ENCODE measurements at places on chromosomes 1 and 21. TPM values are rescaled to one million over a fixed set of nuclear protein-coding genes. Genes with fewer than 3 reads are reported as not detected.

DNA sequence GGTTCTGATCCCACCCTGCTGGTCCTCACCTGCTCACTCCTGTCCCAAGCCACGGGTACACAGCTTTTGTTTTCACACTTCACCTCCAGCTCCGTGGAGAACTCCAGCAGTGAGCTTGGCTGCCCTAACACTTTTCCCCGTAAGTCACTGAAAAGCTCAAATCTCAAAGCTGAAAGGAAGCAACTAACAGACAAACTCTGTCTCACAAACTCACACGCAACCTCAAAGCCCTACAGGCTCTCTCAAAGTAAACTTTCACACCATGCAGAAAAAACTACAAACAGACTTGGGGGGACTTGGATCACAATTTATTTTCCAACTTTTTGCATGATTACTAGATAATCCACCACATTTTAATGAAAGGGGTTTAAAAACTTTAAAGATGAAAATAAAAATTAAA, 88.3 kb downstream of the AK5 start:
- DNase-seq: no peak

DAB1 gene
- total RNA-seq: not detected

GRCh38 chr1:245054105-245054504, 100.7 kb upstream of the KIF26B start:
- DNase-seq: no peak

DNA sequence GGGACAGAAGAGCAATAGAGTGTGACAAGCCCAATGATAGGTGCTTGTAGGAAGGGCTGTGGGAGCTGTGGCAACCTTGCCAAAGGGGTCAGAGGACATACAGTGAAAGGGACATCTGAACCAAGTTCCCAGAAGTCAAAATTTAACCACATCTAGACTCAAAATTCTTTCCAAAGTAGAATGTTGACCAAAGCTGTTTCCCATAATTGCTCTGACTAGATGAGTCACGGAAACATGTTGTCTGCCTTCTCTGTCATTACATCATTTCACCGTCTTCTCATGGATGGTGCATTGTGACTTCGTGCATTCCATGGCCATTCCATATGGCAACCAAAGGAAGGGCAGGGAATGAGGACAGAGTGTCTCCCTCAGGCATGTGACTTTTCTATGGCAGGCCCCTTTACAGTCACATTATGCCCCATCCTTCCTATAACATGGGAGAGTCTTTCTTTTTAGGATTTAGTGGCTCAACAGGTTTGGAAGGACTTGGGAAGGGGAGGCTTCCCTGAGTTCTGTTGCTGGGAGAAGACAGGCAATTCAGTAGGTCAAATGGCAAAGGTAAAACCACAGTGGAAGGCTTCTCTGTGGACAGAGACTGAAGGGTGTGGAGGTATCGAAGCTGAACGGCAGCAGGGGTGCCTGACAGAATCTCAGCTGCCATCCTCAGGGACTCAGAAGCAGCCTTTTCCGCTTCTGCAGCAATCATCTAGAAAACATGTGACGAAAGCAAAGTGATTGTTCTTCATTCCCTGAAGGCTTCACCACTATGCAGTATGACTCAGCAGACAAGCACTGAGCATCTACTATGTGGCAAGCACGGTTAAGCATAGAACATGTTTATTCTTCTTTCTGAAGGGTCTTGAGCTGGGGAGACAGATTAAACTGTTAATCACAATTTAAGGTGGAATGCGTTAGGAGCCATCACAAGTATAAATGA, 24.7 kb downstream of the NPHS2 start:
- no peak for DNase-seq

DNA sequence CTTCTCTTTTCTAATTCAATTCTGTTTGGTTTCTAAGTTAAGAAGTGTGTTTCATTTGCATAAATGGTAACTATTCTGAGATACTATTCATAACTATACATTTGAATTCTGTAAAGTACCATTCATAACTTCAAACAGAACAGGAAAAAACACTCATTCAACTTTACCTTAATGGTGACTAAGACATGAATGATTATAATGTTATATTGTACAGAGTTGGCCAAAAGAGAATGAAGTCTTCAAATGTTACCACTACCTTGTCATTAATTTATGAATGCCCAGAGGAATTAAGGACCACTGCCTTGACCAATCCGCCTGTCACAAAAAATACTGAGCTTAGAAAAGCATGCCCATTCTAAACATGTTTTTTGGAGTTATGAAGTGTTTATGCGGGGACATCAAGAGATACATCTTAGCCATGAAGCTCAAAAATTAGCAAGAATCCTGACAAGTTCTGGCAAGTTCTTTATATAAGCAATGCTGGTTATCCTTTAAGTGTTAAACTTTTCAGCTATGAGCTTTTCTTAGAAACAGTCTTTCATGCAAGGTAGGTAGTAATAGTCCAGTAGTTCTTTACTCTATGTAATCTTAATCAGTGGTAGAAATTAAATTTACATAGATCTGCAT, 7.9 kb downstream of the WASF2 start:
- no peak for DNase-seq

SMG5 gene
- total RNA-seq: 82.6 TPM

DNA sequence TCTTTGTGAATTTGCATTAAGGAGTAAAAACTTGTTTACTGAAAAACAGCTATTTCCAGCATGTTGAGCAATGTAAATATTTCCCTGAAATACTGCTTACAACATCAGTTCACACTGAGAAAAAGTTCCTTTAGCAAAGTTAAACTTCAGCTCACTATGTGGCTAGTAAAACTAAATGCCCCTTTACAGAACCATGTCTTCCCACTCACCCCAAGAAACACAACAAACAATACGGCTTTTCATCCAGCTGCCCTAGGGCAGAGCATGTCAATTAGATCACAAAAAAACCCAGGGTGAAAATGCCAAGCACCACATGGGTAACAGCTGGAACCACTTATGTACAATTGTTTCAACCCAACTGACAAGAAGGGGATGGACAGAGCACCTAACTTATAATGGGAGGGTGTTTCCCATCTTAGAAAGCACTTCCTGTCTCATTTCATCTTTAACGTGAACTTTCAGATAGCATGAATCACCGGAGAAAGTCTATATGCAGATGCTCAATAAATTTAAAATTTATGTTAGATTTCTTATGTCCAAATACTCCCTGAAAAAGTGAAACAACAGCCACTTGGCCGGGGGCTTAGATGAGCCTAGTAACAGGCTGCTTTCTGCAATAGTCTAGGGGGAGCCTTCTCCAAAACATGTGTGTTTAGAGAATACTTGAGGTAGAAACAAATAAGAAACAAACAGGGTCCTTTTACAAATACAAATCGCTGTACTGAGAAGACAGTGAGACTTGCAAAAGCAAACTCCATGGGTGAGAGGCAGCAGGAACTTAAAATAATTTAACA, 6.6 kb downstream of the NID1 start:
- peak; percentile 10 for DNase-seq

DNA sequence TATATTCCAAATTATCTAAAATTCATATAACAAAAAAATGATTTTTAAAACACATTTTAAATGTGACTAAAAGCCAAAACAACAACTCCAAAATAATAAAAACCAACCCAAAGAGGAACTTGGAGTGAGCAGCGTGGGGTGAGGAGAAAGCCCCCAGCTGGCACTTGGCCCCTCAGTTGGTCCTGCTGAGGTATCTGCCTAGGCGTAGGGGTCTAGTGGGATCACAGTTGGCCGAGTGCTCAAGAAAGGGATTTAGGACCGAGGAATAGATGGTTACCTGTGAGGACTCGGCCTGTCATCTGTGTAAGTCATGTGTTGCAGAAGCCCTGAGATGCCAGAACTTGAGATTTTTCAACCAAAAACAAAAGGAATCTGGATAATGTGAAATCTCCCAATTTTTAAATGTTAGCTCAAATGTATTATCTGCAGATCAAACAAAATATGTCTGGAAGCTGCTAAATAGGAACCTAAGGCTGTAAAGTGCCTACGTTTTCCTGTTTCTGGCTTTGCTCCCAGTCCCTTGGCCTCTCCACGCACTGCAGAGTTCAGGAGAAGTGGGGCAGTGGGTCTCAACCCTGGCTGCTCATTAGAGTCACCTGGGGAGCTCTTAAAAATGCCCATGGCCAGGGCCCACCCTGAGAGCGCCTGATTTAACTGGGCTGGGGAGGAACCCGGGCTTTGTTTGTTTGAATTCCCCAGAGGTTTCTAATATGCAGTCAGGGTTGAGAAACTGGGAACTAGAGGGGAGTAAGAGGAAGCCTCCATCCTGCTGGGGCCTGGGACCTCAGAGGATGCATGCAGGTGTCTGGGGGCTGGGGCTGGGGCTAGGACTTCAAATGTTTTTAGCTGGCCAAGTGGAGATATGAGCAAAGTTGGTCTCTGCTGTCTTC, 38.5 kb upstream of the LDLRAP1 start:
- no peak for DNase-seq

DNA sequence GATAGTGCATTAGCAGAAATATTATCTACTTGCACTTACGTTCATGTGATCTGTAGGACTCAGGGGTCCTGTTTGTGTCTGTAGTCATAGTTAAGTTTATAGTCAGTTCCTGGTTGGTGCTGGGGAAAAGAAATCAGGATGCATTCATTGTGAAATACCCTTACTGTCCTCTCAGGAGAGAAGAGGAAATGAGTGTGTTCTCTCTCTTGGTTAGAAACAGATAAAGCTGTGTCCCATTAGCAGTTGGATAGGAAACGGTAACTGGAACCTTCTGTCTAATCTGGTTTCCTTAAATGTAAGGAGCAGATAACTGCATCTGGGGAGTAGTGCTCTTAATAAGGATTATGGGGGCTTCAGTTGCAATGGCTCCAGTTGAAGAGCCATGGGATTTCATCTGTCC, 8.9 kb downstream of the SDCCAG8 start:
- DNase-seq: peak; percentile 93

BATF3 gene
- 0.25 TPM for total RNA-seq

DNA sequence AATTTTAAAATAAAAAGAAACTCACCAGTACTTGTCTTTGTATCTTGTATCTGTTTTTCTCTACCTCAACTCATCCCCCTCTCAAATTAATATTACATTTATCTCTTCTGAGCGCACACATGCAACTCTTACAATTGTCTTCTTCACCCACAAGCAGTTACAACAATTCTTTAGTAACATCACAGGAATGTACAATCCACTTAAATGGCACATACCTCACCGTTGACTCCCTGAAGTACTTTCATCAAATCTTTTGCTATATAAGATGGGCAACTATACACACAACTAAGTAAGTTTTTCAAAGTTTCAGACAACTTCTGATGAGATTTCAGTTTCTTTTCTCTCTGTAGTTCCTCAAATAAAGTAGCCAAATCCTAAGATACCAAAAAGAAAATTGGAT, 28.3 kb downstream of the HEATR1 start:
- no peak for DNase-seq

FAM131C gene
- total RNA-seq: 0.44 TPM

GRCh38 chr1:205963352-205964155, 20.3 kb upstream of the SLC26A9 start:
- no peak for DNase-seq
